COR-L47 (cell line): ENCODE measurements at places on chromosomes 2 and 18.

DNA sequence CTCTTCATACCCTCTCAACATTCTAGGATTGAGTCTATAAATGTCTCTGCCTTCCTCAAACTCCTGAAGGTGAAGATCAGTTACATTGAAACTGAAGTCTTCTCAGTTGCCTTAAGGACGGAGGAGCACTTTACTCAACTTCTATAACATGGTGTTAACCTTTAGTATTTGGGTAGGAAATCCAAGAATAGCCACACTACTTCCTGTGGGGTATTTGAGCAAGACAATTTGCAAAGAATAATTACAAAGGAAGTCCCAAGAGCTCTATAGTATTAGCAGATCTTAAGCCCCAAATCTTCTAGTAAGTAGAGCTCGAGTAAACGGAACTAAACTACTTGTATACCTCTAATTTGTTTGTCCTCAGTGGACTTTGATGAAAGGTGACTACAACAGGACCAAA lies 80.9 kb downstream of the SP100 start:
- no peak for DNase-seq

DNA sequence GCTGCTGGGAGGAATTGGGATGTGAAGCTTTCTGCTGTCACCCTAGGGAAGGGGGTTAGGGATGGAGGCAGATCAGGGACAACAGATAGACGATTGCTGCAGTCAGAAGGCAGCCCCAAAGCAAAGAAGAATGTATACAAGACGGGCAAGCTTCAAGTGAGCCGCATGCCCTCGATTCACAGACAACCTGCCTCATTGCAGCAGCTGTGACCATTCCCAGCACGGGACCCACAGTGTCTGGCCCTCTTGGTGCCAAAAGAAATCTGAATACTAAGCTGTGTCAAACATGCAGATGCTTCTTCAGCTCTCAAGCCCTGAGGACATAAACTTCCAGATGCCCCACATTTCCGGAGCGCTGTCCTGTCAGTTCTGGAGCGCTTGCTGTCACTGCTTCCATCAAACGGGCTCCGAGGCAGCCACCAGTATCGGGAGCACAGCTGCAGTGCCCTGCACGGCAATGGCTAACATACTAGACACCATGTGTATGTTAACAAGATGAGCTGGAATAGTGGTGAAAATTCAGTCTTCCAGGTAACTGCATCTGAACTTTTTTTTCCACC lies 33.8 kb downstream of the PRELID3A start:
- no peak for DNase-seq

GRCh38 chr2:10930721-10931516 lies 19.2 kb downstream of the KCNF1 start:
- no peak for DNase-seq

DNA sequence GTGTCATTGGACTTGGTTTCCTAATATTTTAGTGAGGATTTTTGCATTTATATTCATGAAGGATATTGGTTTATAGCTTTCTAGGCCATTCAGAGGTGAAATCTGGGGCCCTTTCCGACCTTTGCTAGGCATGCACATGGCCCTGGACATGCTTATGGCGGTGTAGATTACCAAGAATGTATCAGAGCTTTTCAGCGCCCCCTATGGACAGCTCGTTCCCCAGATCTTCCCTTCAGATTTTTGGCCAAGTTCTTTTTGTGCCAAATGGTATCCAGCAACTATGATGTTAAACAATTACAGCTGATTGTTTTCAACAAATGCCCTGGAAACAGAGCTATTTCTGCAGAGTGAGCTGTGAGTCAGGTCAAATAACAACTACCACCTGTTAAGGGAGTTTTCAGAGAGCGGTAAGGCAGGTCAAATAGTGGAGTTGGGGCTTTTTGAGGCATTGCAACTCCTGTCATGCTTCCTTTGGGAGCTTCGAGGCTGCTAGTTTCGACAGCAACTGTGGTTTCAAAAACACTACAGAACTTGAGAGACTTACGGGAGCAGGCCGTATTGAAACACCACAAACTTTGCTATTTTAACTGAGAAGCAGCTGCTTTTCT lies 188.3 kb downstream of the ZNF516 start:
- no peak for DNase-seq

- DNase-seq, result no peak
Measured at GRCh38 chr2:84214455-84214854, 244.6 kb downstream of the SUCLG1 start.

GRCh38 chr2:239994086-239994485 lies 31.1 kb downstream of the NDUFA10 start:
- no peak for DNase-seq

DNA sequence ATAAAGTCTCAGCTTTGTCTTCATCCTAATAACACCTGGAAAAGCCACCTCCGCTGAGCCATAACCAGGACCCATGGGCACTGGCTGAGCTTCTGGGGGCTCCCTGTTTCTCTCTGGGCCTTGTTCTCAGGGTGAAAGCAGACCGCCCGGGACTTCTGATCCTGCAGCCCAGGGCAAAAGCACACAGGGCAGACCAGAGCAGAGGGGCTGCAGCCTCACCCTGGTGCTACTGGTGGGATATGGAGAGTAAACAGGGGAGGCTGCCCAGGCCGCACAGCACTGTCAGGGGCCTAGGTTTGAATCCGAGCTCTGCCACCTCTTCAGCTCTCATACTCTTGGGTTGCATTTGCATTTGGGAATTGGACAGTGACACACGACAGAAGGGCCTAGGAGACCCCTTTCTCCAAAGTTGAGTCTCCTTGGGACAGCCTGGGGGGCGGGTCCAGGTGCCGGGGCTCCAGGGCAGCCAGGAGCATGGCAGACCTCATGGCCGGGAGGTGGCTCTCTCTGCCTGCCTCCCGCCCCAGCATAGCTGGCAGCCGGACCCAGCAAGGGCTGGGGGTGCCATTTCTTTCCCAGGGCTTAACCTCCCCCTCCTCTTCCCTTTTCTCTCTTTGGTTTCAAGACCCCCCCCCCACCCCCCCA lies 164.9 kb downstream of the INHBB start:
- DNase-seq, result no peak

GRCh38 chr2:73031725-73032701 lies 39.5 kb downstream of the SFXN5 start:
- no peak for DNase-seq

DNA sequence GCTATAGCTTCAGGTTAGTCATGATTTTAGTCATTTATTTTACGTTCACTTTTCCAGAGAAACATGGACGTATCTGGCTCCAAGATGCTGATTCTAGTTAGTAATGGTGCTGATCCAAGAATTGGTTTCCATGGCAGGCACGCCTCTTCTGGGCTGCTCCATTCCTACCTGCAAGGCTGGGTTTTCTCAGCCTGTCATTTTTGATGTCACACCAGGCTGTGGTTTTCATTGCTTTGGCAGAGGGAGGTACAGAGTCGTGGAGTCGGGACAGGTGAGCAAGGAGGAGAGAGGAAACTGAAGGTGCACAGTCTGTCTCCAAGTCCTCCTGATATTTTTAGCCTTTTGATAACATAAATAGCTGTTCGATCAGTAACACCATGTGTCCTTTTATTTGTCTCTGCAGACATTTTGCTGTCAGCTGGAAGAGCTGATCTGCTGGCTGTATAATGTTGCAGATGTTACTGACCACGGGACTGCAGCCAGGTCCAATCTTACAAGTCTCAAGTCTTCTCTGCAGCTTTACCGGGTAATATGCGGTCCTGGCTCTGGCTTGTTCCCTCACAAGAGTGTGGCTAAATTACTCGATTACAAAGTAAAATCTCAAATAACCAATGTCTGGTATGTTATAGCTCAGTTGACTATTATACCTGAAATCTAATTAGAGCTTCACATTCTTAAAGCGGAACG lies 17.8 kb downstream of the CEP68 start:
- no peak for DNase-seq

GRCh38 chr18:13463526-13464210 lies 245.1 kb downstream of the LDLRAD4 start:
- DNase-seq, result no peak

GRCh38 chr18:49677081-49677480 lies 115.2 kb downstream of the LIPG start:
- no peak for DNase-seq

DNA sequence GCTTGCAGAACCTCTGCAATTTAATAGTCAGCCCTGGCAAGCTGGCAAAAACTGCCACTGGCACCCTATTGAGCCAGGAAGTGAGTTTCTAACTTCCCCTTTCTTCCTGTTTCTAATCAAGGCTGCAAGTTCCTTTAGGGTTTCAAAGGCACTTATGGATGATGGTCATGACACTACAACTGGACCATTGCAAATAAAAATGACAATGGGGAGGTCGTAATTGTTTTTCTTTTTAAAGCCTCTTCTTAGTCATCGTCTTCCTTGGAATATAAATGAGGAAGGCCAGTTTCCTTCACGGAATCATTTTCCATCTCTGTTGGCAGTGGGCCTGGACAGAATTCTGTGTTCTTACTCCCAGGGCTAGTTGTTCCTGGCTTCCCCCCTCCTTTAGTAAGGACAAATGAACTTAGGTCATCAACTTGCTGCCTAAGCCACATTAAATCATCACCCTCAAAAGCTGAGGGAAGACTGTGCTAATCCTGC lies 35.8 kb downstream of the SH3RF3 start:
- no peak for DNase-seq

DNA sequence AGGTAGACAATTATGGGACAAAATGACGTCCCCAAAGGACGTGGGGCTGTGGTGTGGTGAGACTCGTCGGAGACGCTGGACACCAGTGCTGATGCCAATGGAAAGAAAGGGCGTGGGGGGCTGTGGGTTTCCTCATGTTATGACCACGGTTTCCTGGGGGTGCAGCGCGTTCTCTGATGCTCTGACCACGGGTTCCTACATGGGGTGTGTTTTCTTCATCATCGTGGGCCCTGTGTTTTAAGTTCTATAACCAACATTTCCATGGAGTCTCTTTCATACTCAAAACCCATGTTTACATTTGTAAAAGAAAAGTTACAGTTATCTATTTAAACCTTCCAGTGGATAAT lies 141.6 kb downstream of the RTP5 start:
- DNase-seq, result no peak

DNA sequence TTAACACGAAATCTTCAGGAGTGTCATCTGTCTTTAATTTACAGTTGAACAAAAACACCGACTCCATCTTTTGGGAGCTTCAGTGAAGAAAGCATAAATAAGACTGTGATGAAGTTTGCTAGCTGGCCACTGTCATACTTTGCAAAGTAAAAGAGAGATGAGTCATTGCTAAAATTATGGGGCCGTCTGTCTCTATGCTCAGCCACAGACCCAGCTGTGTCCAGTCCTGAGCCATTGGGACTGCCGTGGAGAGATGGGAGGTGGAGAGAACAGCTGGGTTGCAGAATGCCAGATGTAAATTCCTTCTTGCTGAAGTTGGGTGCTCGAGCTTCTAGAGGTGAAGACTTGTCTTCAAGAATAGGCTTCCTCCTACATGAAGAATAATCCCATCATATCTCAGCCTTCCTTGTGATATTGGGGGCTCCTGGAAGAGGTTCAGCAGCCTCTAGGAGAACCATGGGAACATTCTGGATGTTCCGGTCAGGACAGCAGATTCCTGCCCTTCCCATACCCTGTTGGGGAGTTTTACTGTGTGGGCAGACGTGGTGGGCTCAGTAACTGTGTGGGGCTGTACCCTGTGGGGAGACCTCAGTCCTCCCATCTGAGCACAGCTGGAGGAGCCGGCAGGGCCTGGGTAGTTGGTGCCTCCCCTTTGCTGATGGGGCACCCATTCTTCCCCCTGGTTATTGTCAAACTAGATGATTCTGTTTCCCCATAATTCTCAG lies 71.1 kb downstream of the LDLRAD4 start:
- DNase-seq, result no peak

DNA sequence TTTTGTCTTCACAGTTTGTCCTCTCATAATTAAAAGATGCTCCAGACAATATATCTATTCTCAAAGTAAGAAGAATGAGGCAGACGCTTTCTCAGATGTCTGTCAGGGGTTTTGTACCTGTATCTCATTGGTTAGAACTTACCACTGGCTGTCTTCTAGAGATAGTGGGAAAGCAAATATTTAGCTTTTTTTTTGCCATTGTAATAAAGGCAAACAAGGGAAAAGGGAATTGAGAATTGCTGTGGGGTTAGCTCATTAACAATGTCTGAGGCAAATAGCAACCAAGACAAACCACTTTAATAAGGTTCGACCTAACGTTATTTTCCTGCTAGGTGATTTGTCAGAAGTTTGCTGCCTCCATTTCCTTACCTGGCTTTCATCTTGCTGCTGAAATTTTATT lies 30.0 kb downstream of the ZNF638 start:
- no peak for DNase-seq

DNA sequence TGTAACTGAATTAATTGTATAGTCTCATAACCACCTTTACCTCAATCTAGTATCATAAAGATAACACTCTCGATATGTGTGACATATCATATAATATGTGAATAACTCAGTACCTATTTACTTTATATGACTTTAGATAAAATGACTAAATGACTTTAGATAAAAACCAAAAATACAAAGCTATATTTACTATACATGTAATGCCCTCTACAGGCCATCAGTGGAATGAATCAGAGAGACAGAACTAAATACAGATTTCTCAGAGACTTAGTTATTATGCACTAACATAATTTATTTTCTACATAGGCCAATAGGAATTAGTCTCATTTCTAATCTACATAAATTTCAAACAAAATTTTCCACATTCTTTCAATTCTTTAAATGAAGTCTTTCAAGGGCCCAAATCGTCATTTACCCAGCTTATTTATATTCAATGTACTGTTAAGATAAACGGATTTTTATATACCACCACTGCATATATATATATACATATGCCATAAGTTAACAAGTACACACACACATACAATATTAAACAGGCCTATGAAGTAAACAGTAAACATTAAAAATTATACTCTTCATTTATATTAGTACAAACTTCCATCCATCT lies 219.9 kb downstream of the EXOC6B start:
- DNase-seq, result no peak

- DNase-seq, result peak; percentile 43
Measured at GRCh38 chr18:61901323-61901986, 8.6 kb upstream of the RNF152 start.

DNA sequence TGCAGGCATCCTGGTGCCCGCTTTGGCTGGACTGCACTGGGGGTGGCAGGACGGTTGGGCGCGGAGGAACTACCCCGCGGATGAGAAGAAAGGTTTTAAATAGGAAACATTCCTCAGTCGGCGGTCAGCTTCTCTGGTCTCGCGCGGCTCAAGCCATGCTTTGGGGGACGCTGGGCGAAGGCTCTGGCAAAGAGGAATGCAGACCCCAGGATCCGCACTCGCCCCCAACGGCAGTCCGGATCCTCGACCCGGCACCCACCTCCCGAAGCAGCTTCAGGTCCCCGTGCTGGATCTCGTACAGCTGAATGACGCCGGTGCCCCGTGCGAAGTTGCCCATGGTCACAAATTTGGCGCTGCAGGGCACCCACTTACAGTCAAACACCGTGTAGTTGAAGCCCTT lies 686 bp upstream of the PNO1 start:
- DNase-seq, result peak; percentile 23

GRCh38 chr18:40524881-40525280 lies 1430.2 kb upstream of the PIK3C3 start:
- DNase-seq, result no peak

GRCh38 chr18:48126240-48126639 lies 195.8 kb upstream of the SMAD2 start:
- no peak for DNase-seq

GRCh38 chr2:100887713-100888495 lies 68.0 kb downstream of the NPAS2 start:
- no peak for DNase-seq
